ENCODE measurements at places on chromosomes 5 and 9.

GRCh38 chr5:136517755-136518154 lies 152.4 kb upstream of the TRPC7 start:
- DNase-seq = no peak

- peak; percentile 42 for DNase-seq
Observed at GRCh38 chr9:126704157-126704891, 90.6 kb downstream of the LMX1B start.

DNA sequence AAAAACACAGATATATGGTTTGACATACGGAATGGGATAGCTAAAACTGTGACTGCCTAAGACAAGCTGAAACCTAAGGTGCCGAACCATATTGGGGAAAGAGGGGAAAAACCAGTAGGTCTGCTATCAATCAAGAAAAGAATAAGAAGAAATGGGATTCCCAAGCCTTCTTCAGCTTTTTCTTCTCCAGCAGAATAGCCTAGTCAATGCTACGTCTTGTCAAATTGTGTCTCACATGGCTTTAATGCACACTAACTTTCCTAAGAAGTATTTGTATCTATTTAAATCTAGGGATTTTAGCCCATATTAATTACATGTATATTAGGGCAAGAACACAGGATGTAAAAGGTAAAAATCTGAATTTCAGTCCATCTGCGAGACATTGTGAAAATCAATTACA lies 797 bp upstream of the FBXO38 start:
- no peak for DNase-seq

- DNase-seq = no peak
Observed at GRCh38 chr5:161546470-161547301, at the start of gene GABRB2. TSS of gene GABRB2 (minus strand) at chr5:161546725. CDS start at chr5:161546643, 82 bp downstream.

GRCh38 chr5:32506201-32506661 lies 61.7 kb upstream of the ZFR start:
- DNase-seq = no peak

- DNase-seq = no peak
Observed at GRCh38 chr5:174409070-174409469, 315.3 kb upstream of the MSX2 start.

- no peak for DNase-seq
Observed at GRCh38 chr5:71014176-71014575, 11.0 kb downstream of the NAIP start.

DNA sequence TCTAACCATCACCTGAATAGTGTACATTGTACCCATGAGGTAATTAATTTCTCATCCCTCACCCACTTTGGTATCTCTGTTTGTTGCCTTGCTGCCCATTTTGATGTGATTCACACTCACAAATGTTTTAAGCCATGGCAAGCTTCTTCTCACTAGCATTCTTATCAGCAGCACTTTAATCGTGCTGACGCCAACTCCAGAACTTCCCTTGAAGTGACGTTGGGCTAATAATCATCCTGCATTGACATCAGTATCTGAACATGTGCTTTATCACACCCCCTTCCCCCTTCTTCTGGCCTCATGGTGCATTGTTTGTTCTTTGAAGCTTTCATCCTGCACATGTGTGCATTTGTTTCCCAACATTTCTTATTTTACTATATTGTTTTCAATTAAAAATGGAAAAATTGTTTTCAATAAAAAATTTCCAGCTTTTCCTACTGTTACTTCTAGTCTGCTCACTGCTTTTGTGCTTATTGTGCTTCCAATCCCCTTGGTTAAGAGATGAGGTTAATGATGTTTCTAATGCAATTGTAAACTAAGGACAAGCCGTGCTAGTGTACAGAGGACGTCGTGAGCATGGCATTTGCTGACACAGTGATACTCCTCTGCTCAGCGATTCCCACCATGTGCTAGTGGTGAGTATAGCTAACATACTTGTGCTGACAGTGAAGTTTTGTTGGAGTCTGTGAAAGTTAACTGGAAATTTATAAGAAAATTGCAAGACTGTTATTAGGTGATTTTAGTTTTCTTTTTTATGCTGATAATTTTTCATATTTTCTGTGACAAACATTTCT lies 238.5 kb downstream of the KDM4C start:
- no peak for DNase-seq

GRCh38 chr9:126681336-126681735 lies 67.6 kb downstream of the LMX1B start:
- no peak for DNase-seq

DNA sequence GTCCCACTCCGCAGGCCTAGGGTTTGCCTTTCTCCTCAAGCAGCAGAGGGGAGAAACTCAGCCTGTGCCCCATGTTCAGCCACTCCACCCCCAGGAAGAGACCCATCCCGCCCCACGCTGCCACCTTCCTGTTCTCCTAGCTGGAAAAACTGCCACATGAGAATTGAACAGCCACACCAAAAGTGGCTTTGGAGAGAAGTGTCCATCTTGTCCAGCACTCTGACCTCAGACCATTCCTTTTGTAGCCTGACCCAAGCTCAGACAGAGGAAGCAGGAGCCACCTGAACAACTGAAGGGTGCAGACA lies 8.3 kb upstream of the SLC25A48 start:
- DNase-seq = no peak

- DNase-seq = peak; percentile 33
Observed at GRCh38 chr9:125632321-125633115, 74.5 kb downstream of the MAPKAP1 start.

GRCh38 chr9:129968690-129969485 lies 74.1 kb downstream of the FNBP1 start:
- DNase-seq = no peak

- DNase-seq = no peak
Observed at GRCh38 chr9:114820776-114821501, 15.1 kb upstream of the TNFSF15 start.

GRCh38 chr5:159132429-159133040 lies 32.8 kb upstream of the EBF1 start:
- no peak for DNase-seq

DNA sequence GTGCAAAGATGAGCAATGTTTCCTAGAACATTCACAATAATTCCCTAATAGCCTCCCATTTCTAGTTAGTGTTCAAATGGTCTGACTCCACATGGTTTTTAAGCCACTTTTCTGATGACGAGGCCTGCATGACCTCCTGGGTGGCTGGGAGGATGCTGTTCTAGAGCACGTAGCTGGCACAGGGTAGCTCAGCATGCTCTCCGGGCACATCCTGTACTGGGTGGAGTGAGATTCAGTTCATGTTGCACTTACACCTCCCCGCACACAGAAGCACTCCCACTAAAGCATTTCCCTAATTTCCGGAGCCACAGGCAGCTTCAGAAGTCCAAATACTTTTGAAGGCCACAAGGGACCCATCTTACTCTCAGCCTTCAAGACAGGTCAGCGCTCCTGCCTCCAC lies 159.8 kb upstream of the LHFPL2 start:
- DNase-seq = no peak

GRCh38 chr5:124195411-124195810 lies 551.0 kb downstream of the ZNF608 start:
- no peak for DNase-seq

DNA sequence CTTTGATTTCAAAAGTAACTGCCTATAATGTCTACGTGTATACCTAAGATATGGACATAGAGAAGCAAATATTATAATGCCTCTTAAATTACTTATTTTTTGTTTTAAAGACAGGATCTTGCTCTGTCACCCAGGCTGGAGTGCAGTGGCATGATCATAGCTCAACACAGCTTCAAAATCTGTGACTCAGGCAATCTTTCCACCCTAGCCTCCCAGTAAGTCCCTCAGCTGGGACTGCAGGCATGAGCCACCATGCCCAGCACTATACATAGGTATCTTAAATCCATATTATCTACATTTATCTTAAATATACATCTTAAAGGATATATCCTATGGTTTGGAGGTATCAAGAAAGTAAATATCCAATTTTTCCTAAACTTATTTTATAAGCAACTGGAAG lies 261.2 kb downstream of the ARL15 start:
- no peak for DNase-seq

DNA sequence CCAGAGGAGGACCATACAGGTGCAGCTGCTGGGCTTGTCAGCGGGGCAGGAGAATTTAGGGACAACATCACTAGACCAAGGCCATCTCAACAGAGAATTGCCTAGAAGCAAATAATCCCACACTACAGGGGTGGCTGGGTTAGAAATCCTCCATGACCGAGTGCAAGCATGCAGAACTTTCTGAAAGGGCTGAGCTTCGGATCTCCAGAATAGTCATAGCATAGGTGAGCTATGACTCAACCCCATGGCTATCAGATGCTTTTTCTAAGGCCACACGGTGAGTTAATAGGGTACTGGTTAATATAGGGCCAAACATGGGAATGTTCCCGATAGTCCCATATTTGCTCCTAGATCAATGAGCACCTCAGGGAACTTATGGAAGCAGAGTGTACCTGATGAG lies 4.2 kb downstream of the KCNIP1 start:
- no peak for DNase-seq

- DNase-seq = no peak
Observed at GRCh38 chr5:51398875-51399642, 15.8 kb downstream of the ISL1 start.

DNA sequence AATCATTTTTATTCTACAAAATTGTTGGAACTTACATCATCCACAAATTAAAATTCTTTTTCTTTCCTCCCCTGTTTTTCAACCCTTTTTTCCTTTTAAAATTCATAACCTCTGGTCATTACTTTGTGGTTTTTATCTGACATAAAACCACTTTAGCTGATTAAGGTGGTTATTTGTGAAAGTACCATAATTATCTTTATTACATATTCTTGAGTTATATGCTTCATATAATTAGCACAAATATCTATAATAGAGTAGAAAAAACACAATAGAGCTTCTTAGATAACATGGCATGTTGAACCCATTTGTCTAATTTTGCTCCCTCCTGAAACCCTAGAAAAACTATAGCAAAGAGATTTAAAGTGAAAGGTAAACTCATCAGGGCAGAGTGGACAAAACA lies 22.9 kb upstream of the PPIC start:
- DNase-seq = no peak

GRCh38 chr9:132199056-132199455 lies 37.2 kb downstream of the NTNG2 start:
- no peak for DNase-seq

GRCh38 chr5:67287510-67288268 lies 91.1 kb upstream of the CD180 start:
- no peak for DNase-seq

DNA sequence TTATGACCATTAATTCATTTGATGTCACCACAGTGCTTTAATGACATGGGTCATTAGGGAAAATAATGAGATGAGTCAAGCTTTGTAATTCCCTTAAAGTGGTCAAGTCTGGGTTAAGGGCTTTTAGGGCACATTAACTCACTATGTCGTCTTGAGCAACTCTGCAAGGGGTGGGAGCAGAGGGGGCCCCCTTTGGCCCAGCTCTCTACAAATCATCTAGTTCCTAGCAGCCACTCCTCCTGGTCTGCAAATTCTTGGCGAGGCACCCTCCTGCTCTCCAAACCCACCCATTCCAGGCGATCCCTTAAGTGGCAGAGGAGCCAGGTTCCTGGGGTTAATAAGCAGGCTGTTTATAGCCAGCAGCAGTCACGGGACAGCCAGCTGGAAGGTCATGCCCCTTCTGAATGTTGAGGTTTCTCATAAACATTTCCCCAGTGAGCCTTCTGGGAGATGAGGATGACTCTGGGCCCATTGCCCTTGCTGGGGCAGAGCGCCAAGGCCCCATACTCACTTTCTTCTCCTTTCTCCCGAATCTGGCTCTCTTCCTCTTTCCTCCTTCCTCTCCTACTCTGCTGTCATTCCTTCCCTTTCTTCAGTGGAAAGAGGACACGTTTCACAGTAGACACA lies 14.3 kb upstream of the GPX3 start:
- no peak for DNase-seq

DNA sequence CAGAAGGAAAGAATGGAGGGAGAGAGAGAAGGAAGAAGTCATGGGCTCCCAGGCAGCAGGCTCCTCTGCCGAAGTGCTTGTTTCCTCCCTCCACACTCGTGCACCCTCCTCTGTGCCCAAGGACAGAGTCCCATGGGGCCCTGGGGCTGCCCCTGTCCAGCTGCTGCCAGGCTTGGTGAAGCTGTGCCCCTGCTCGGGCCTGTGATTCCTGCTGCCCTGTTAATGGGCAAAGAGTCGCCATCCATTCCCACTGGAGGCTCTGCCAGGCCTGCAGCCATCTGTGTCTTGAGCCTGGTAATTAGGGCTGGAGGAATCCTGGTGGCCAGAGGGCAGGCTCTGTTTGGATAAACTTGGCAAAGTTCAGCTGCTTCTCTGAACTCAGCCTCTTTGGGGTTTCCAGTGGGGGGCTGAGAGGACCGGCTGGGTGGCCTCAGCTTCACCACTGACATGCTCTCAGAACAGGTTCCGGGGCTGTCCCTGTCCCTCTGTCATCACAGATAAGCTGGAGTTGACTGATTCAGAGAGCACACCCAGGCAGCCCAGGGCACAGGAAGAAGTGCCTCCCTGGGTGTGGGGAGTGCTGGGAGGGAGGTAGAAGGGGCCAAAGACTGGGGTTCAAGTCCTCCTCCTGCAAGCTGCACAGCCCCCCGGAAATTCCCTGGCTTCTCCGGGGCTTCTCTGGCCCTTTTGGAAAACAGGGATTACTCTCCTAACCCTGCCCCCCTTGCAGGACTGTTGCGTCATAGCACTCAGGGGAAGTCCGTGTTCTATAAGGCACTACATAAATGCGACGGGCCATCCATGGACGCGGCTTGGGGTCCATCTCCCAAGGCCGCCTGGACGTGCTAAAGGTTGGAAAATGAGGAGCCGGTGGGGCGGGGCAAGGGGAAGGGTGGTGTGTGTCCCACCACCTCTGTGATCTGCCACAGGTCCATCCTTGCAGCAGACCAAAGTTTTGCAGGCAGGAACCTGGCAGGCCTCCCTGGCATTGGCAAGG lies 154.8 kb downstream of the PAX5 start:
- DNase-seq = no peak

DNA sequence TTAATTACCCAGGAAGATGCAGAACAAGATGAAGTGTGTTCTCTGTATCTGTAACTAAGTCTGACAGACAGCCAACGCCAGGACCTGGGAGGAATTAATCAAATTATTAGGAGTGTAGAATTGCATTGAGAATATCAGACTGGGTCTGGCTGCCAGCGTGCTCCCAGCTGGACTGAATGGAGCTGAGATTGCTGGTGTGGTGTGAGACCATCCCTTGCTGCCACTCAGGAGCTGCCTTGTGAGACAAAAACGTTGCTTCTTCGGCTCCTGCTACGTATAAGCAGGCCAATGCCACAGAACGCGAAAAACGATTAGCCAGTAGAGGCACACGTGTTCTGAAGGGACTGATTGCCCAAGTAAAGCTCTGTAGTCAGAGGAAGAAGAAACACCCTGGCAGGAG lies 66.8 kb downstream of the AMBP start:
- DNase-seq = no peak

DNA sequence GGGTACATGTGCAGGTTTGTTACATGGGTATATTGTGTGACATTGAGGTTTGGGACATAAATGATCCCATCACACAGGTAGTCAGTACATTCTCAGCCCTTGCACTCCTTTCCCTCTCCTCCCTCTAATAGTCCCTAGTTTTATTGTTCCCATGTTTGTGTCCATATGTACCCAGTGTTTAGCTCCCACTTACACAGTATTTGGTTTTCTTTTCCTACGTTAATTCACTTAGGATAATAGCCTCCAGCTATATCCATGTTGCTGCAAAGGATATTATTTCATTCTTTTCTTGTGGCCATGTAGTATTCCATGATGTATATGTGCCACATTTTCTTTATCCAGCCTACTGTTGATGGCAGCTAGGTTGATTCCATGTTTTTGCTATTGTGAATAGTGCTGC lies 27.4 kb downstream of the CNOT6 start:
- DNase-seq = no peak
